ENCODE measurements at places on chromosomes 7 and 10.
A peak's percentile ranks its signal among the peaks of the same experiment; 100 is the strongest.

- DNase-seq: peak; percentile 75
These were observed 778 bp upstream of the TRIM8 start for GRCh38 chr10:102643336-102644065.

DNA sequence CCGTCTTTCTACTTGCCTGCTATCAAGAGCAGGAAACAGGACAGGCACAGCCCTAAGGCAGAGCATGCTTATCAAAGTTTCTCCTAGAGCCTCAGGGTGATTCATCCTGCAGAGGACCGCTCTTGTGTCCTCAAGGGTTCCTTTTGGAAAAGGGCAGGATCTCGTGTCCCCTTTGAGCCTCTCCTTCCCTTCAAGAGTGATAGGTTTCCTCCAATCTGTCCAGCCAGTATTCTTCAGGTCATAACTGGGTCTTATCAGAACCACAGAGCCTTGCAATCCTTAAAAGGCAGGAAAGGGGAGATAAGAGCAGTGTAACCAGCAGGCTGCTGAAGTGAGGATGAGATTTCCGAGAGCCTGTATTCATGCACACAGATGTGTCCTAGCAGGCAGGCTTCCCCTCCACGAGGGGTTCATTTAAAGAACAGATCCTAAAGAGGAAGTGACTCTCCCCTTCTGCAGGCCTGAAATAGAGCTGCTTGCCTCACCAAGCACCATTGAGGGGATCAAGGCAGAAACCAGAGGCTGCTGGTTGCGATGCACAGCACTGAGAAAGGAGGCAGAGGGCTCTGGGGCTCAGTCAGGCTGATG, 90.5 kb upstream of the SVIL start:
- no peak for DNase-seq

DNA sequence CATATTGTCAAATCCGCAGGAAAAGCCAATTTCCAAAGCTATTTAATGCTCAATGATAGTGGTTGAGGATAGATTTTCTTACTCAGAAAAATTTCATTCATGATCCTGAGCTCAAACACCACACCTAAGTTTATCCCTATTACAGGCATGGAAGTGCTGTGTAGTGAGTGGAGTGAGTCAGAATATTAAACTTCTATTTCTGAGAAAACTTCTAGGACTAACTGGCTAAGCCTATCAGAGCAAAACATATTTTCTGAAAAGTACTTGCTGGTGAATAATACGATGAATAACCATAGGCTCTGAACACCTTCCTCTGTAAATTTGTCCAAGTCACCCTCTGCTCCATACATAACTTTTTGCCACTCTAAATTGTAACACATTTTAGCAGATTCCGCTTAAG, 221.5 kb downstream of the SUGCT start:
- DNase-seq: no peak

DNA sequence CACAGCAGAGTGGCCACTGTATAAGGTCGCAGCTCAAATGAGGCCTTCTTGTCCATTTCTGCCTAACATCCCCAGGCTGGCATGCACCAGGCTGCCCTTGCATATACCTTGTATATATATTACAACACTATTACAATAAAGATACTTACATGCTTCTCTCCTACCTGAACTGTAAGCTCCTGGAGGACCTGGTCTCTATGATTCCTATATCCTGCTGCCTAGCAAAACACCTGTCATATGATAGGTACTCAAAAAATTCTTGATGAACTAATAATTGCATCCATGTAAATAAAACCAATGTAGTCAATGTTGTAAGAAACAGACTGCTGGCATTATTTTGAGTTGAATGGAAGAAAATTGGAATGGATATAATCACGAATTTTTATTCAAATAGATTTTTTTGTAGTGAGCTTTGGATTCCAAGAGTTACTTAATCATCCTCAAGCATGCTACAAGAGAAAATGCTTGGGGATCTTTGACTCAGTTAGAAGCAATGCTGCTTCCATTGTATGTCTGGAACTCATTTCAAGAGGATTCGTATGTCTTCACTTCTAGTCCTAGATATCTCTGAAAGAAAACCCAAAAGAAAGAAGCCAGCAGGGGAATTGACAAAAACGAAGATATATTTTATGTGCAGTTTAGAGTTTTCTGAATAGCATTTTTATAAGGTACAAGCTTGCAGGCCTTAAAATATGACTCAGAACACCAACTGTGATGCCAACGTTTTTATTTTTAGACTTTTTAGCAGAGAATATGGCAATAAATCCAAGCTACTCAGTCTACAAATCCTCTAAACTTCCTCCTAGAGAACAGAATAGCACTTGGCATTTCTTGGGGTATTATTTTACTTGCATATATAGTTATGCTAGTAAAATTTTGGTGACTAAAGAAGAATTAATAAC, 53.1 kb downstream of the OSBPL3 start:
- no peak for DNase-seq

- DNase-seq: no peak
These were observed 78.6 kb downstream of the CHCHD3 start for GRCh38 chr7:133003052-133003910.

DNA sequence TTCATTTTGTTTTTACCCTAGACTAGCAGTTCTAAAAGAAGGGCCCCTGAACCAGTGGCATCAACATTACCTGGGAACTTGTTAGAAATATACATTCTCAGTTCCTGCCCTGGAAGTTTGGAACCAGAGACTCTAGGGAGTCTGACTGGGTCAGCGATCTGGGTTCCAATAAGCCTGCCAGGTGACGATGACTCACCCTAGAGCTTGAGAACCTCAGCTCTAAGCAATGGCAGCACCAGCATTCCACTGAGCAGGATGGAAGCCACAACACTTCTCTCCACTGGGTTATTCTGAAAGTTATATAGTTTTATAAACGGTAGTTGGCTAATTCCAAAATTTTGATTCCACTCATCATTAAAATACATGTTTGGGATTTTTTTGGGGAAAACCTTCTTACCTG, 97.0 kb upstream of the AMPH start:
- DNase-seq: no peak

DNA sequence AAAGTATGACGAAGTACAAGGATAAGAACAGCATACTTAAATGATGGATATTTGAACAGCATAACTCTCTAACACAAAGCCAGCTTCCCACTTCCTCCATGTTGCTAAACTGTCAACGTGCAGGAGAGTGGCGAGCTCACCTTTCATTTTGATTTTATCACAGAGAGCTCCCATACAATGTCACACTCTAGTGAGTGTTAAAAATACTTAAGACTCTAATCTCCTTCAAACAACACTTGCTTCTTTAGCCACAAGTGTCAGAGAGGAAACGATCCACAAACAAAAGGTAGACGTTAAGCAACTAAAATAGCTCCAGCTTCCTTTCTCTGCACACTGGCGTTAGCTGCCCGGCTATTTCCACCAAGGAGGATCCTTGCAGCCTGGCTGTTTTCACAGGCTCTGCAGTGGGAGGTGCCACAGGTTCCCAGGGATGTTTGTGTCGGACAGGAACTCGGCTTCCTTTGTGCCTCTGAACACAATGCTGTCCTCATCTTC, 194.6 kb downstream of the COBL start:
- DNase-seq: no peak

DNA sequence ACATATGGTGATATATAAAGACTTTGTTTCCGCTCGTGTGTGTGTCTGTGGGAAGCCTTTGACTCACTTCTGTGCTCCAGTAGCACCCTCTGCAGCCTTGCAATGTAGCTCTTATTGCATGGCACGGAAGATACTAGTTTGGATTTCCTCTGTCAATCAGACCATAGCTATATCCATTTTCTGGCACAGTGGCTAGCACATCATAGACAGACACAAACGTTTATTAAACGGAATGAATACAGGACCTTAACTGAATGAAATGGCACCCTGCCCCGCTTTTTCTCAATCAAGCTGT, 124.0 kb upstream of the PTPN20 start:
- DNase-seq: peak; percentile 18

- no peak for DNase-seq
These were observed 34.2 kb upstream of the NEBL start for GRCh38 chr10:20931156-20931795.

DNA sequence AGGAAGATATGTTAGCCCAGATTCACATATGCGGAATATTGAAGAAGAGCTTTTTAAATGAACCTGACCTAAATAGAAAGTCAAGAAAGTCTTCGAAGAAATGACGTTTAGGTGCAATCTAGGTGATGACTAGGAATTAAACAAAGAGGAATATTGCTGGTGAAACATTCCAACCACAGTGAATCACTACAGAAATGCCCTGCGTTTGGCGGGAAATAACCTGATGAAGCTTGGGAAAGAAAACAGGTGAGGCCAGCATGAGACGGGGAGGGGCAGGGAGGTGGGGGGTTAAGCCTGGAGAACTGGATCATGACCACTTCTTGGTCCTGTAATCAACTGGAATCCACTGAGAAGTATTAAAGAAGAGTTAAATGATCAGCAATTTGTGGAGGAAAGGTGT, 299.4 kb upstream of the VSTM2A start:
- no peak for DNase-seq

DNA sequence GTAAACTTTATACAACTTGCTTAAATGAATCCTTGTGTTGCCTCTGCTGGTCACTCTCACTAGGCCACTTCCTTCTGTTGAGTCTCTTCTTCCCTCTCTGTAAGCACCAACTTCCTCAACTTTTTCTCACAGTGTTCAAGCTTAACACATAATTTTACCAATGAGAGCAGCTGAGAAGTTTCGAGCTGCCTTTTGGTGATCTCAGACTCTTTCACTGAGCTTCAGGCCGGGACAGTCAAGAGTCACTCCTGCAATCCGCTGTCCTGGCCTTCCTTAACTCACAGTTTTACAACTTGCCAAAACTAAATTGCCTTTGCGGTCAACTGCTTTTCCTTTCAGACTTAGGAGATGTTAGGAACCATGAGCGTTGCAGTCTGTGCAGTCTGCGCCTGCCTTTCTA, 47.4 kb downstream of the PRPF18 start:
- no peak for DNase-seq

DNA sequence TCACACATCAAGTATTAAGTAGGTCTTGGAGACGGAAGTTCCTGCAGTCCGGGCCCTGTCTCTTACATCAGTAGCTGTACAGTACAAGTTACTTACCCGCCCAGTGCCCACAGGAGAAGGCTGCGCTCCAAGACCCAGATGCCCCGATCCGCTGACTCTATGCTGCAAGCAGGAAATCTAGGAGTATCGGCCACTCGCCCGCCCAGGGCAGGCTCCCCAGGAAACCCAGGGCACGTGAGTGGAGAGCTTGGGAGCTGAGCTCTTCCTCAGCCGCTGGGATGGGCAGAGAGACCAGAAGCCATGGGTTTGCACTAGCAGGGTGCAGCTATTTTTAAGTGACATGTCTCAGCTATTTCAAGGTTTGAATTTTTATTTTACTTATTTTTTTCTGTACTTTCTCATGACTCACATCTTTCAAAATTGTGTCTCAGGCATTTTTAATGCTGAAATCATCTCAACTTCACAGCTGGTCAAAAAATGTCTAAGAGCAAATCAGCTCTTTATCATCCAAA, 1.9 kb upstream of the GPER1 start:
- DNase-seq: no peak

GRCh38 chr7:155300641-155301452, 3.2 kb downstream of the INSIG1 start:
- DNase-seq: no peak

DNA sequence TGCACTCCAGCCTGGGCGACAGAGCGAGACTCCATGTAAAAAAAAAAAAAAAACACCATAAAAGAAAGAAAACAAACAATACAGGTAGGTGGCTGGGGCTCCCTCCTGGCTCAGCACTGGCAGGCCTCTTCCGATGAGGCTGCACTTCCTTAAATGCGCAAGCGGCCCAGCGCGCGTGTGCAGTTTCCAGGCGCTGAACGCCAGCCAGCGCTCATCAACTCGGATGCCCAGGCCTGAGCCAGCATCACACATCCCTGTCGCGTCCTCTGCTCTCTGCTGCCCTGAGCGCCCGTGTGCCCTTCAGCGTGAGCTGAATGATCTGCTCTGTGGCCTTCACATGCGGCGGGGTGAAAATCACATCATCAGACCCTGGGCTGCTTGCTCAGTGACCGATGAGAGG, 31.8 kb downstream of the NUDT1 start:
- DNase-seq: no peak

- DNase-seq: no peak
These were observed 106.7 kb downstream of the CYTH3 start for GRCh38 chr7:6165521-6166320.

GRCh38 chr10:32412499-32412853, 33.5 kb upstream of the CCDC7 start:
- no peak for DNase-seq

DNA sequence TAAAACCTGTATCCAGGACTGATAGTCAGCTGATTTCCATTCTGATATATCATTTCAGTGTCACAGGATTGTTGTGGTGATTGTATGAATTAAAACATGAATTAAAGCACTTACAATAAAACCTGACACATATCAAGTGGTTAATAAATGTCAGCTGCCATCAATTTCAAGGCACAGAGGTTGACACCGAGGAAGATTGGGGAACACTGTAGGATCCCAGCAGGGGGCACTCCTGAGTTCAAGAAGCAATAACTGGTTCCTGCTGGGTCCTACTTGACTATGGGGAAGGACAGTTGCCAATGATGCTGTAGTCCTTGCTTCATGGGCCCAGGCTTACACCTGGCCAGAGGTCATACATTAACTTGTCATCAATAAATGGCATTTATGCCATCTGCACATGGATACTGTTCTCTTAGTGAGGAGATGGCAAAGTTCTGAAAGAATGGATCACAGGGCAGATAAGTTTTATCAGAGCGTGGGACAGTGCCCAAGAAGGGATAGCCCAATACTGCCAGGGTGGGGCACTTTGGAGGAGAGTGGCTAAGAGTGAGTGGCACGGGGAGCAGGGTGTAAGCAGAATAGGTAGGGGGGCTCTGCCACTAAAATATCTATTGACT, 24.1 kb downstream of the FZD1 start:
- DNase-seq: peak; percentile 13

- DNase-seq: no peak
These were observed 8.6 kb upstream of the PPP2R2D start for GRCh38 chr10:131891929-131892805.

- DNase-seq: no peak
These were observed at the start of gene TLX1 for GRCh38 chr10:101130984-101131961. Gene TLX1, plus strand, starts transcription at chr10:101131300. Its CDS starts 242 bp downstream, at chr10:101131542.

GRCh38 chr7:25893436-25893835, 258.6 kb upstream of the NFE2L3 start:
- DNase-seq: no peak

DNA sequence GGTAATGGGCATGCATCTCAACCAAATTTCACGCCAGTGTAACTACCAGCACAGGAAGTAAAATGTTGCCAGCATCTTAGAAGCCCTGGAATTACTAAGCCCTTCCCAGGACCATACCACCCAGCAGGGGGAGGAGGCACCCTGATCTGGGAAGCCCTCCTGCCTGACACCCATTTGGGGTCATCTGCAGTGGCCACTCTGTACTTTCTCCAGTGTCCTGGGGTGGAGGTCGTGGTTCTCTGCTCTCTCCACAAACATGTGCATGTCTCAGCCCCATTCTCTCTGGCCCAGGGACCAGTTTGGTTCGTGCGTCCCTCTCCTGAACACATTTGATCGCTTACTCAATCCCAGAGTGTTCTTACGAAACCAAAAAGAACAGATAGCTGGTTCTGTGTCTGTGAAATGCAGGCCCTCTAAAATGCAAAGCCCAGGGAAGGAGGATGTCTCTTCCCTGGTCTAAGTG, 9.4 kb upstream of the LRRC27 start:
- no peak for DNase-seq
